ENCODE measurements at places on chromosomes 16 and 17.

- no peak for DNase-seq
Observed at GRCh38 chr17:19538095-19539039, 4.7 kb downstream of the SLC47A1 start.

GRCh38 chr17:21524211-21524591, 148.0 kb downstream of the KCNJ12 start:
- no peak for DNase-seq

DNA sequence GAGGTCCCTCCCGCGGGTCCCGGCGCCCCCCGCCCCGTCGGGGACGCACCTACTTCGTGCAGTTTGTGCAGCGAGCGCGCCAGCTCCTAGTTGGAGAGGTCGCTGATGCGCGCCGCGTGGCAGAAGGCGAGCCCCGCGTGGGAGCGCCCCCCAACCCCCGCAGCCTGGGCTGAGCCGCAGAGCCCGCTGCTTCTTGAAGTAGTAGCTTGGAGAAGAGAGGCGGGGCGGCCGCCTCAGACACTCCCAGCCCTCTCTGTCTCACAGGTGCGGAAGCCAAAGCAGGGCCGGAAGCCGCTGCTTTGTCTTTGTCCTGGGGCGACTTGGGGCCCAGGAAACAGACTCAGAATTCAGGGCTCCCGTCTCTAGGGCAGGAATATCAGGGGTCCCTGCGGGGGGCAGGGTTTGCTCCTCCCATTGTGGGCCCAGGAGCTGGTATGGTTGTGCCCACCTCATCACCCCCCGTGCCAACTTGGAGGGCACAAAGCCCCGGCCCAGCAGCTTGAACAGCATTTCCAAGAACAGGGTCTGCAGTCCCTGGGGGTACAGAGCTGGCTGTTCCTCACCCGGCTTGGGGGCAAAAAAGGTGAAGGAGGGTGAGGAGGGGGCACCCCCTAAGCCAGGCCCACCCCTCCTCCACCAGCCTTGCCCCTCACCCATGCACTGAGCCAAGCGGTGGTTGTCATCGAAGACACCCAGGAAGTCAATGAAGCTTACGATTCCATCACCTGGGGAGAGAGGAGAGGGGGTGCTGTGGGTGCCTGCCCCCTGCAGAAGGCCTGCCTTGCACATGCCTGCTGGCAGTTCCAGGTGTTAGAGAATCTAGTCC, 13.5 kb downstream of the SPATA32 start:
- no peak for DNase-seq

DNA sequence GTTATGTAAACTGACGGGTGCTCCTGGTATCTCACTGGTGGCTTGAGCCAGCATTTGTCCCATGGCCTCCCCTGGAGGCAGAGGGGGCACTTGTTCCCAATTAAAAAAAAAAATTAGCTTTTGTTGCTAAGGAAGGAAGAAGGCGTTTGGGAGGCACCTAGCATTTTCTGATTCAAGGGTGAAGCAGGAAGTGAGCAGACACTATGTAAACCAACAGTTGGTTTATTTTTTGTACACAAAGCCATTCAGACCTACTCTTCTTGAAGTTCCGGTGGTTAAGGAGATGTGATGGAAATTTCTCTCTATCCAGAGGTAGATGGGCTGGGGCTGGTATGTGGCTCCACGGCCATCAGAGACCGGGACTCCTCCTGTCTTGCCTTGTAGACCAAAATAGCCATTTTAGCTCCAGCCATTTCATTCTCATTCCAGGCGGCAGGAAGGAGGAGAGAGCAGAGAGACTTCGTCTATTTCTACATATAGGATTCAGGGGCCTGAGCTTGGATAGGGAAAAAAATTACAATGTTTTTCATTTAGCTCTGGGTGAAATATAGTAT, 103.0 kb downstream of the SNX29 start:
- DNase-seq, result no peak

- DNase-seq, result no peak
Observed at GRCh38 chr16:66304961-66305360, 61.5 kb upstream of the CDH5 start.

- DNase-seq, result no peak
Observed at GRCh38 chr16:89210904-89211515, 6.5 kb upstream of the ZNF778 start.

- DNase-seq, result no peak
Observed at GRCh38 chr16:37511-37910, 15.9 kb downstream of the POLR3K start.

DNA sequence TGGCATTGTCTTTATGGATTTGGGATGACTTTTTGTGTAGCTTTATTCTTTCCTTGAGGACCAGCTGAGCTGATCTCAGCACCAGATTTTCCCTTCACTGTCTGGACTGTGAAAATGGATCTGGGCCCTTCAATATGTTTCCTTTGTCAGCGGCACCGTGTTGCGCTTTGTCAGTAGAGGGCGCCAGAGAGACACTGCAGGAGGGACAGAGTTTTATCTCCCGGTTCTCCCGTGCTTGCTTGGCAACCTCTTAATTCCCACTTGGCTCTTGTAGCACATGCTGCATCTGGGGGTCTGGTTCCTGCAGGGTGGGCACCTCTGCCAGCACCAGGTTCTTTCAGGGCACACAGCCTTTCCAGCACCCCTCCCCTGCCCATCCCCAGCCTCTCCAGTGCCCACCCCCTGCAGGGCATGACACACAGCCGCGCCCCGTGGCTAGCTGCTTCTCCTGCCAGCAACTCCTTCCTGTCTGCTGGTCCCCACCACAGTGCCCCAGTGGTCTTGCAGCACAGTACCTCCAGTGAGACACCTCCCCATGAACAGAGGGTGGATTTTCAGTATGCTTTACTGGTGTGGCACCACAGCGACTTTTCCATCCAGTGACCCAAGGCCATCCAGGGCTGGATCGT, 19.6 kb downstream of the OR1D5 start:
- DNase-seq, result no peak

GRCh38 chr16:31099860-31100638, 5.5 kb upstream of the VKORC1 start:
- DNase-seq, result no peak

- DNase-seq, result no peak
Observed at GRCh38 chr17:1071103-1071825, 74.3 kb downstream of the TIMM22 start.

- peak; percentile 88 for DNase-seq
Observed at GRCh38 chr16:73230651-73231050, 182.7 kb upstream of the ZFHX3 start.

GRCh38 chr17:13626703-13627102, 25.0 kb upstream of the HS3ST3A1 start:
- no peak for DNase-seq

- DNase-seq, result no peak
Observed at GRCh38 chr17:78281249-78281845, 49.9 kb downstream of the TMEM235 start.

DNA sequence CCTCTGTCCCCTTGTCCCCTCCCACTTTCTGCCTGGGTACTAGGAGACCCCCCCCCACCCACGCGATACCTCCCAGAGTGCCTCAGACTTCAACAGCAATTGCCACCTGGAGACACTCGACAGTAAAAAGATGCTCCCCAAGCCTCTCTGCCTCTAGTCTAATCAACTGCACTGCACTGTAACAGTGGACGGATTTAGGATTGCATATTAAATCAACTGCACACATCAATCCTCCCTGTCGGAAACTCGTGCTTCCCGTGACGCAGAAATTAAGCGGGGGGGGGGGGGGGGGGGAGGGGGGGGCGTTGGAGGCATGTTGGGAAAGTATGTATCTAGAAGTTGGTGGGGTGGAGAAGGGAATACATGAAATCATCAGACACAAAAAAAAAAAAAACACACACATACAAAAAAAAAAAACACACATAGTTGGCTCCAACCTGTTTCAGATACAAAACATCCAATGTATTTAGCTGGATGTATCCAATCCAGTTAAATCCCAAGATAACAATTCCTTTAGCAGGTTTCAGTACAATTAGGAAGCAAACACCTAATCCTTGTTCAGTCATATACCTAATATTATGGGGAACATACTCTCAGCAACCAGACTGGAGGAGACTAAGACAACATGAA, 29.7 kb downstream of the FAM222B start:
- DNase-seq, result no peak

DNA sequence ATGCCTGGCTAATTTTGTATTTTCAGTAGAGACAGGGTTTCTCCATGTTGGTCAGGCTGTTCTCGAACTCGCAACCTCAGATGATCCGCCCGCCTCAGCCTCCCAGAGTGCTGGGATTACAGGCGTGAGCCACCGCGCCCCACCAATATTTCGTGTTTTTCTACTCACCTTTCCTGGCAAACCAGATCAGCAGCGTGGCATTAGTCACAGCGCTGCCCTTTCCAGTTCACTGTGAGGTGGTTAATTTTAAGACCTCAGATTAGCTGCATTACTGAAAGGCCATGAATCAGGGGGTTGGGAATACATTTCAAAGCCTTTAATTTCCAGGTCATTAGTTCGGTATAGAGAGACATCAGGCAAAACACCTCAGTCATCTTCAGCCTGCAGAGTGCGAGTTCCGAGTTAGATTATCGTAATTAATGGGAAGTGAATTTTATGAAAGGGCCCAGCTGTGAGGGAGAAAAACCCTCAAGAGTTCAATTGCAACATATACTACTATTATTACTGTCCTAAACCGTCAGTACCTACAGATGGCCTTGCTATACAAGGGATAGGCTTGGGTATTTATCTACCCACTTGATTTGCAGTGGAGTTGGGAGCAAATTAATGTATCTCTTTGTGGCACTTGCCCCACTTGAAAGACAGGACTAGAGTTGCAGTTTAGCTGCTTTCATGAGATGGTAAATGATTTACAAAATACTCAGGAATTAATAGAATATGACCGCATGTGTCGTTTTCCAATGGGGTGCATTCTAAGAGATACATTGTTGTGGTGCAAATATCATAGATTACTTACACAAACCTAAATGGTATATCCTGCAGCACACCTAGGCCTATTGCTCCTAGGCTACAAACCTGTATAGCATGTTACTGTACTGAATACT, 2.1 kb upstream of the USP32 start:
- DNase-seq, result no peak

DNA sequence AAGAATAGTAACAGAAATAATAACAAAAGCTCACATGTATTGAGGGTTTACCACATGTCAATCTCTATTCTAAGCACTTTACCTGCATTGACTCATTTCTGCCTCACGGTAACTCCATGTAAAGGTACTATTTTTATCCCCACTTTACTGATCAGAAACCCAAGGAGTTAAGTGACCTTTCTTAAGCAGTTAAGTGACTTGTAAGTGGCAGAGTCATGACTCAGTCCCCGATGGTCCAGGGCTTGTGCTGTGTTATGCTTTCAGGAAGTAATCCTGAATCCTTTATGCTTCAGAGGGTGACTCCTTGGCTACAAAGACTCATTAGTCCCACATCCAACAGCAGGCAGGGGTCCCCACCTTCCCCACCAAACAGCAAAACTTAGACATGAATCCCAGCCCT, 66.5 kb downstream of the MRM1 start:
- no peak for DNase-seq

DNA sequence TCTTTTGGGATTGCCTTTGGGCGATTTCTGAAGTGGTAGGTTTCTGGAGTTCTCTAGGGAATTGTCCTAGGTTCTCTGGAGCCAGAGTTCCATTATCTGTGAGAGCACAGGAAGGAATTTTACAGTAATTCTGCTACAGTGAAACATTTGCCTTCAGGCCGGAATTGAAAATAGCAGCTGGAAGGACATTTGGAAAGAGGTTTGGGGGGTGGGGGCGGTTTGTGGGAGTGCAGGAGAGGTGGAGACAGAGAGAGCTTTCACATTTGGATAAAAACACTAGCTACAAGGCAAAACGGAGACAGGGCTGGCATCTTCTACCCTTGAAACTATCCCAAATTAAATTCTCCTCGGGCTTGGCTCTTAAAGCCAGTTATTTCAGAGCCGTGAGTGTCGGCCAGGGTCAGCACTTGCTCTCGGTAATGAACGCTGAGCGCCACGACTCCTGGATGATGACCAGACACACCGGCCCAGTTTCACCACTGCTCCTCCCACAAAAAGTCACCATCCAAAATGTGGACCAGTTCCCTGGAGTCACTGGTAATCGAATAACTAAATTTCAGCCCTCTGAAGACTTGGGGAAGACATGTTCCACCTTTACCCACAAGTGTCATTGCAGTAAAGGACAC, 67.7 kb upstream of the TANC2 start:
- DNase-seq, result no peak

GRCh38 chr16:76535-77272, 1.3 kb upstream of the MPG start:
- no peak for DNase-seq

DNA sequence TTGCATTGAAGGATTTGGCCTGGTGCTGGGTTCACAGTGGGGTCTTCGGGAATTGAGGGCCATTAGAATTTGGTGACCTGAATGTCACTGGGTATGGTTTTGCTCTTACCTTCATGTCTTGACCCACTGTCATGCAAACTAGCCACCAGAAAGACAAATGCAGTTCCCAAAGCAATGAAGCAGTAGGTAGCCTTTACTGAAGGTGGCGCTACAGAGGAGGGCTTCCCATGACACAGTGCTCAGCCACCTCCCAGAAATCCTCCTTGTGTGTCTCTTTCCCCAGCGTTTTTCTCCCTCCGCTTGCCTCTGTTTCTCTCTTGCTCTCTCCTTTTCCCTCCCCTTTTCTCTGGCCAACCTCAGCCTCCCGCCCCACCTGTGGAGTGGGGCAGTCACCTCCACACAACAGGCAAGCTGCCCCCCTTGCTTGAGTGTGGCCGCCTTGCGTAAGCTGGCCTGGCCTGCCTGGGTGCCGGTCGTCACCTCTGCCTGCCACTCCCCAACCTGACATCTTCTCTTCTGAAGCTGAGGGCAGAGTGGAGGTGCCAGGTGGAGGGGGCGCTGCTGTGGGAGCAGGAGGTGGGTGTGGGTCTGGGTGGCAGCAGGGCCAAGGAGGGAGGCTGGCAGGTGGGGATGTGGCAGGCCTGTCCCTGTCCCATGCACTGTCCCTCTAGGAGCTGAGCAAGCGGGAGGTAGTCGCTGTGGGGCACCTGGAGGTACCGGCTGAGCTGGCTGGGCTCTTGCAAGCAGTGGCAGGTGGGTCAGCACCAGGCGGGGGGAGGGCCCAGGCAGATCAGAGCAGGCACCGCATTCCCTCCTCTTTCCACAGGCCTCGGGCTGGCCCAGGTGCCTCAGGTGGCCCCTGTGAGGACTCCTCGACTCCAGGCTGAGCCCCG, 34.7 kb downstream of the MYO15A start:
- no peak for DNase-seq

DNA sequence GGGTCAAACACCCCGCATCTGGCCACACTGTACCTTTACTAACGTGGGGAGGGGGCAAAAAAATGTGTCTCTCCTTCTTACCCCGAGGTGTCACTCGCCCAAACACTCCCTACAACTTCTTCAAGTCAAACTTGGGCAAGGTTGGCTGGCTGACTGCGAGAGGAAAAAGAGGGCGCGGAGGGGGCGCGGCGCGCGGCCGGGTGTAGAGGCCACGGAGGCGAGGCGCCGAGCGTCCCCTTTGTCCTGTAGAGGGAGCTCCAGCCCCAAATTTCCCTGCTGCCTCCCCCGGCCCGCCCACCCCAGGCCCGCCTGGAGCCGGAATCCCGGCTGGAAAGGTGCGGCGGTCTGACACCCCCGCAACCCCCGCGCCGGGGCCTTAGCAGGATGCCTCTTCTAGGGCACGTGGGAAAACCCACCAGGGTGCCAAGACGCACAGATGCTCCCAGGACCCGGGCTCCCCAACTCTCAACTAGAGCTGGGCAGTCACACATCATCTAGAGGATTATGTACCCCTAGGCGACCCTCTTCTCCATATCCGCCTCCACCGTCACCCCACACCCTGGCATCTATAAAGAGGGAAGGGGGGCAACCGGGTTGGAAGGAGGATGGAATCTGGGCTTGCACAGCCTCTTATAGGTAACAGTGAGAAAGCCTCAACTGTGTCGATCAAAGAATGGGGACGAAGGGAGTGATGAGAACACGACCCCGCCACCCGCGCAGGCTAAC, 4.2 kb downstream of the IRX3 start:
- DNase-seq, result peak; percentile 17
